ENCODE measurements at places on chromosomes 11 and 22.

DNA sequence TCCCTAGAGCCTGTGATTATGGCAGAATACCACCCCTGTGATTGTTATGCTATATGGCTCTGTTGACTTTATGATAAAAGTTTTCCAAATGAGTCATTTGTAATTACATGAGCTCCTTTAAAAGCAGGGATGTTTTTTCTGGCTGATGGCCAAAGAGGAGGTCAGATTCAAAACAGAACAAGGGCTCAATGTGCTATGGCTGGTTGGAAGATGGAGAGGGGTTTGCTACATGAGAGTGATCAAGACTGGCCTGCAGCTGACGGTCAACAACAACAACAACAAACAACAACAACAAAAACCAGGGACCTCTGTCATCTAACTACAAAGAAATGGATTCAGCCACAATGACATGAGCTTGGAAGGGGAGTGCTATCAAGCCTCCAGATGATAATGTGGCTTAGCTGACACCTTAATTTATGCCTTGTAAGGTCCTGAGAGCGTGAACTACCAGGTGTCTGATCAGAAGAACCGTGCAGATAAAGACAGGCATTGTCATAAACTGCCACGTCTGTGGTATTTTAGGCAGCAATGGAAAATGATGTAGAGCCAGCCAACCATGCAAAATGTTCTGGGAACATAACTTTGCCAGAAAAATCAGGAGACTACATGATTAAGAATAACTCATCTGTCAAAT, 47.2 kb downstream of the PIWIL3 start:
- no peak for DNase-seq

DNA sequence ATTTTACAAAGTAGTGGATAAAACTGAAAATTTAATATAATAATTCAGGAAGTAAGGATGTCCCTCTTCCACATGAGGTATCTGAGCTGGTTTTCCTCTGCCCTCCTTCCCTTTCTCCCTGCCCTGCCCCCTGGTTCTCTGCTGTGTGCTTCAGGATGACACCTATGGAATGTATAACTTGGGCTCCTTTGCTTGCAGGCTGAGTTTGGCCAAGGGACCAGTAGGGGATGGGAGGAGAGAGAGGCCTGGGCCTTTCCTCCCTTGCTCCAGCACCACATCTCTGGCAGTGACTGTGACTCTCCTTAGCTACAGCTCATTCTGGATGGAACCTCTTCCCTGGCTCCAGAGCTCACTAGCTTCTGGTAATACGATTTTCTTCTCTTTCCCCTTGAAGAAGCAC, 10.1 kb downstream of the IRAG1 start:
- no peak for DNase-seq

DNA sequence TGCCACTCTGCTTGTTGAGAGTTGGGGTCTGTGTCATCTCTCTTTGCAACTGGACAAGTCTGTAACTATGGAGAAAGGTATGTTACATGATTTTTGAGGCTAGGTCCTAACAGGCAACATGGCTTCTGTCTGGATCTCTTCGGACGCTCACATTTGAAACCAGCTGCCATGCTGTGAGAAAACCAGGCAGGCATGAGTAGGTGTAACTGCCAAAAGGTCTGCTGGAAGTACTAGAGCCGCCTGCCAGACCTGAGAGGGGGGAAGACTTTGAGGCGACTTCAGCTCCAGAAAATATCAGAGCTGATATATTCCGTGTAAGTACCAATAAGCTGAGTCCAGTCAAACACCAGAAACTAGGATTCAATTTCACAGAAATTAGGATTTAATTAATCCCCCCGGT, 579.5 kb downstream of the LRRC4C start:
- no peak for DNase-seq

GRCh38 chr11:75668451-75669297, at the start of gene MAP6:
Gene MAP6, minus strand, starts transcription at chr11:75669038. Its CDS starts 669 bp downstream, at chr11:75668369.
- peak; percentile 73 for DNase-seq

DNA sequence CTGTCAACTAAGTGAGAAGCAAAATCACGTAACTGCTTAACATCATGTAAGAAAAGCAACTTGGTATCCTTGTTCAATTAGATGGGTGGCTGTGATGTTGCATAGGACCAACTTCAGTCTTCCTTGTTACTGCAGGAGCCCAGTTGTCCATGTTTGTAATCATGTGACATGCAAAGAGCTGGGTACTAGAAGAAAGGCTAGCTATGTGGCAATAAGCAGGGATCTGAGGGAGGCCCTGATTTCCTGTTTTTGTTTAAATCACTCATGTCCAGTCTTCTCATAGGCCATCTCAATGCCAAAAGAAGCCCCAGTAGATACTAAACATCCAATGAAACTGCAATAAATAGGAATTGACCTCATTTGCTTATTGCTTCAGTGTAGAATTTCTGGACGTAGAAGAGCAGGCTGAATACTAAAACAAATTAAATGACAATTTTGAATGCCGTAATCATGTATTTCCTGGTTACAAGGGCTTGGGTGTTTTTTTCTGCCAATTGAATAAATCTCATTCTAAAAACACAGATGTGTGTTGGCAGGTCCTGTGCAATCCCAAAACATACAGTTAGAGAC, 140.8 kb upstream of the ARHGAP20 start:
- DNase-seq = no peak

- DNase-seq = peak; percentile 83
Measured at GRCh38 chr11:103601225-103601846, 435.1 kb upstream of the DDI1 start.

GRCh38 chr11:29343465-29344333, 673.1 kb downstream of the KCNA4 start:
- peak; percentile 72 for DNase-seq

DNA sequence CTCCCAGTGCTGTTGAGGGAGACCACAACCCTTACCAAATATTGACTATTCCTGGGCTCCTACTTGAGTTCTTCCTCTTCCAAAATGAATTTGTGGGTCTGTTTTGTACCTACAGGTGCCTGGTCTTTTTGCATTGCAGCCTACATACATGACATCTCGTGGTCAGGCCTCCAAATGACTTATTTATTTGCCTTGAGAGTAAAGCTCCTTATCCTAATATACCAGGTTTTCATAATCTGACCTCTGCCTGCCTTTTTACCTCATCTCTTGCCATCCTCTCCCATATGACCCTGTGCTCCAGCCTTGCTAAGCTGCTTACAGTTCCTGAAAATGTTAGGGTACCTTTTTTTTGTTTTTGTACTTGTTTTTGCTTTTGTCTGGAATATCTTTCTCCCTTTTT, 130.4 kb downstream of the UVRAG start:
- DNase-seq = no peak

GRCh38 chr22:20118300-20119020, 1.4 kb upstream of the TRMT2A start:
- no peak for DNase-seq

DNA sequence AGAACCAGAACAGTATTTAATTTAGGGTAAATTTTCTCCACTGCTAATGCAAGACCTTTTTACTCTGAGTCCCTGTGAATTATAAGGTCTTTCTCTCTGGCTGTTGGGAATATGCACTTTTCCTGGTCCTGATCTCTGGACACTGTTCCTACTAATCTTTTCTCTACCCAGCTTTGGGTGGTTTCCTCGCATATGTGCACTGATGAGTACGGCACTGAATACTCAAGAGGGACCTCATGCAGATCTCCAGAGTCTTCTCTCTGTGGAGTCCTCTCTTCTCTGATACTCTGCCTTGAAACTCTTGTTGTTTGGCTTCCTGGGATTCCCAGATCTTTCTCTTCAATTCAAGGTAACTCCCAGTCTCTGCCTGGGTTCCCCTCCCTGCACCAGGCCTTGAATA, 14.0 kb downstream of the KCTD14 start:
- DNase-seq = no peak

GRCh38 chr11:46972343-46972742, 35.8 kb downstream of the CSTPP1 start:
- DNase-seq = no peak

GRCh38 chr11:72764503-72764902, 12.3 kb upstream of the ARAP1 start:
- peak; percentile 96 for DNase-seq

GRCh38 chr11:788953-789940, 643 bp downstream of the CEND1 start:
- peak; percentile 60 for DNase-seq

DNA sequence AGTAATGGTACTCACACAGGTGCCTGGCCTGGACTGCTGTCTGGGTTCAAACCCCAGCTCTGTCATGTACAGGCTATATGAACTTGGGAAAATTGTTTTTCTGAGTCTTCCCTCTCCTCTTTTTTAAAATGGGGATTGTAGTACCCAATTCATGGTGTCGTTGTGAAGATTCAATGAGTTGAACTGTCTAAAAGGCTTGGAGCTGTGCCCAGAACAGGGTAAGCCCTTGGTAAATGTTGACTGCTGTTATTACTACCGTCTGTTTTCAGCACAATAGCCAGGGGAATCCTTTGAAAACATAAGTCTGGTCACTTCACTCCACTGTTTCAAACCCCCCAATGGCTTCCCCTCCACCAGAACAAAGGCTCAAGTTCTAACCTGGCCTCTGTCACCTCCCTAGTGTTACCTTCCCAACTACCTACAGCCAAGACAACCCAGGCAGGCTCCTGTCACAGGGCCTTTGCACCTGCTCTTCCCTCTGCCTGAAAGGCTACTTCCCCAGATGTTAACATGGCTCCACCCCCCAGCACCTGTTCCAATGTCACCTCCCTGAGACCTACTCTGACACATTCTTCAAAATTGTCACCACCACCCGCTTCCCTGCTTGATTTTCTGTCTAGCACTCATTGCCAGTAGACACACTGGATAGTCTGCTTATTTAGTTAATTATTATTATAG, 152.8 kb downstream of the CHST1 start:
- DNase-seq = no peak

GRCh38 chr22:40211476-40212054, 33.8 kb downstream of the TNRC6B start:
- DNase-seq = no peak

GRCh38 chr22:45224988-45225731, 15.5 kb downstream of the KIAA0930 start:
- DNase-seq = no peak

DNA sequence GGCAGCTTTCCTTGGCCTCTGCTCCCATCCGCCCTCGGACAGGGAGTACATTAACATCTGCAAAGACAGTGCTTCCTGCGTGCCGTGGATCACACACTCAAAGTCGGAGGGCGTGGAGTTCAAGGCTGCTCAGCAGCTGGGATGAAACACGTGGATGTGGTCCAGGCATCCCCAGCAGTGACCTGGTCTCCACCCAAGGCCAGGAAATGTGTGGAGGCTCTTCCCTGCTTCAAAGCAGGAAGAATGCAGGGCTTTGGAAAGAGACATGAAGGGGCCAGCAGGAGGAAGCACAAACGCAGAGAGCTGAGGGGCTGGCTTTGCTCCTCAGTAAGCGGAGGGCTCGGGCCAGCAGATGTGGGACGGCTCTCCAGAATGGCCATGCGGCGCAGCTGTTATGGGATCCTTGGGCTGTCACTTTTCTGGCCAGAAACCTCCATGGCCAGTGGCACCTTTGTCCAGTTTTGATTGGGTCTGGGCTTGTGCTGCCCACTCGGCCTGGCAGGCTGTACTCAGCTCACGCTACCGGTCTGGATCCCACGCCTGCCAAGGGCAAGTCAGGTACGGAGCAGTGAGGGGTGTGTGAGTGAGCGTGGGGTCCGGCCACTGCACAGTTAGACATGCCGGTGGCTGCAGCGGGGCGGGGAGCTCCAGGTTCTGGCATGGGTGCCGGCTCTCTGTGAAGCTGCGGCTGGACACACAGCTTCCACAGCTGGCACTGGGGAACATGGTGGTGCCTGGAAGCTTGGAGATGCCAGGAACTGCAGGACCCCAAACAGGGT, 438.0 kb downstream of the TBC1D22A start:
- no peak for DNase-seq

DNA sequence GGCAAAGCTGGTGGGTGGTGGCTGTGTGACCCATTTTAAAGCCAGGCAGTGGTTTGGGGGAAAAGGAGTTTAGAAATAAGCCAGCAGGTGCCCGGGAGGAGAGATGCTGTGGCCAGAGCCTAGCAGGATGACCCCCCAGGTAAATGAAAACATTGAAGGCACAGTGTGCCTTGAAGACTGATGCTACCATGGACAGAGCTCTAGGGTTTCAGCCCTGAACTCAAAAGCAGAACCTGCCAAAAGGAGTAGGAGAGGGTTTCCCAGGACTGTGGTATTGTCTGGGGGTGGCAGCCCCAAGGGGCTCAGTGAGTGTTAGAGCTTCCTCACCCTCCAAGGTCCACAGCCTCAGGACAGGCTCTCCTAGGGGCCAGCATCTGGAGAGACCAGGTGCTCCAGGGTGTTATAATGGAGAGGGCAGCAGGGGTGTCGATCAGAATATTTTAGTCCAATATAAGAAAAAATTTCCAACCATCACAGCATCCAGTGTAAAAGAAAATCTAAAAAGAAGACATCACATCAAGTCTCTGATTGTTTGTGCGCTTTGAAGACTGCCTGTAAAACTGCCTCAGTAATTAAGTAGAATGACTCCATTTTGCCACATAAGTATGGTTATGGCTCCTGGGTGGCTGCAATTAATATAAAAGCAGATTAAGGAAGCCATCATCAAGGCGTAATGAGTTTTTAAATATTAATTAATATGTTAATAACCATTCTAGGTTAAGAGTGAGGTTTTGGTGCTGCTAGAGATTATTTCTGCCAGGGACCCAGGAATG, 88.6 kb upstream of the LMO1 start:
- no peak for DNase-seq

DNA sequence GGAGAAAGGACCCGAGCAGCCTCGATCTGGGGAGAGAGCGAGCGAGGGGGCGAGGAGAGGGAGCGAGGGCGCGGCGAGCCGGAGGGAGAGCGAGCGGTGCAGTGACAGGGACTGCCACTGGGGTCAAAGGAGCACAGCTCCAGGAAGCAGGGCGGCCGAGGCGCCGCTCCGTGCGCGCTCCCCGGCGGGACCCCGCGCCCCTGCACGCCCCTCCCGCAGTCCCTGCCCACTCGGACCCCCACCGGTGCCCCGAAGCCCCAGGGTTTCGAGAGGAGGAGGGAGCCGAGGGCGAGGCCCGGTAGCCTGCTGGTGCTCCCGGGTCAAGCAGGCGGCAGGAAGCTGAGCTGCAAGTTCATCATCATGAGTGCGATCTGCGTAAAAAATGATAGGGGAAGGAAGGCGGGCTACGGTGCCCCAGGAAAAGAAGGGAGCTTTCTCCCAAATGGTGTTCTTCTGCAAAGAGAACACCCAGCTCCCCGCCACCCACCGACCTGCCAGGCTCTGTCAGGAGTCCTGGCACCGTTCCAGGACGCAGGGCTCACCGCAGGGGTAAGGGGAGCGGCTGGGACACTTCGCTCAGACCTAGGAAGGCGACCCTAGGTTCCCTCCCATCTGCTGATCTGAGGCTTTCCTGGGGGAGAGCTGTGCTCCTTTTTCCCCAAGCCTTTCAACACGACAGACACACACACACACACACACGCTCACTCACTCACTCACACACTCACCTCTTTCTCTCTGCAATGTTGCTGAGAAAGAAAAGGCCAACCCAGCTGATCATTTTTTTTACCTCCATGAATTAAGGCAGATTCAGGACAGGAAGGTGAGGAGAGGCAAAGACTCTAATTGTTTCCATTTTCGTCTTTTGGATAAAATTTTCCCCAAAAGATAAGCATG, at the start of gene MPPED2:
Gene MPPED2, minus strand, starts transcription at position 103 of the 894 bp plus-strand sequence. CDS start 5,980 bp downstream, outside the sequence.
- peak; percentile 86 for DNase-seq

- no peak for DNase-seq
Measured at GRCh38 chr11:104191124-104191523, 27.2 kb upstream of the PDGFD start.
